ENCODE measurements at places on chromosomes 3 and 15.

- DNase-seq: no peak
Observed at GRCh38 chr3:70360979-70361760, 48.7 kb upstream of the MDFIC2 start.

- no peak for DNase-seq
Observed at GRCh38 chr3:39343076-39343717, 13.7 kb downstream of the CCR8 start.

GRCh38 chr15:83653639-83654378 is at the start of gene ADAMTSL3:
TSS of gene ADAMTSL3 (plus strand) at chr15:83654123. CDS start at chr15:83655762, 1,639 bp downstream.
- no peak for DNase-seq

GRCh38 chr3:53255423-53255774 is 423 bp downstream of the TKT start:
- DNase-seq: peak; percentile 15

DNA sequence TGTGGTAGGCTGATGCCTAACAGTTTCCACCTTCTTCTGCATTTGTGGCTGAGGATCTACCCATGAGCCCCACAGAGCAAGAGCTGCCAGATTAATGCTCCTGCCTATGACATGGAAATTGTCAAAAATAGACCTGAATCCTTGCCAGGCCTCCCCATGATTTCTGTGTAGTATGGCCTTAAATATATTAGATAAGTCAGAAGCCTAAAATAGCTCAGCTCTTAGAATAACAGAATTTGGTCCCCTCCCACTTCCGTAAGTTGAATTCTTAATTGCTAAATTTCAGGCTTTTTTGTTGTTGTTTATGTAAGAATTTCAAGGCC is 129.0 kb downstream of the SERPINI1 start:
- no peak for DNase-seq

DNA sequence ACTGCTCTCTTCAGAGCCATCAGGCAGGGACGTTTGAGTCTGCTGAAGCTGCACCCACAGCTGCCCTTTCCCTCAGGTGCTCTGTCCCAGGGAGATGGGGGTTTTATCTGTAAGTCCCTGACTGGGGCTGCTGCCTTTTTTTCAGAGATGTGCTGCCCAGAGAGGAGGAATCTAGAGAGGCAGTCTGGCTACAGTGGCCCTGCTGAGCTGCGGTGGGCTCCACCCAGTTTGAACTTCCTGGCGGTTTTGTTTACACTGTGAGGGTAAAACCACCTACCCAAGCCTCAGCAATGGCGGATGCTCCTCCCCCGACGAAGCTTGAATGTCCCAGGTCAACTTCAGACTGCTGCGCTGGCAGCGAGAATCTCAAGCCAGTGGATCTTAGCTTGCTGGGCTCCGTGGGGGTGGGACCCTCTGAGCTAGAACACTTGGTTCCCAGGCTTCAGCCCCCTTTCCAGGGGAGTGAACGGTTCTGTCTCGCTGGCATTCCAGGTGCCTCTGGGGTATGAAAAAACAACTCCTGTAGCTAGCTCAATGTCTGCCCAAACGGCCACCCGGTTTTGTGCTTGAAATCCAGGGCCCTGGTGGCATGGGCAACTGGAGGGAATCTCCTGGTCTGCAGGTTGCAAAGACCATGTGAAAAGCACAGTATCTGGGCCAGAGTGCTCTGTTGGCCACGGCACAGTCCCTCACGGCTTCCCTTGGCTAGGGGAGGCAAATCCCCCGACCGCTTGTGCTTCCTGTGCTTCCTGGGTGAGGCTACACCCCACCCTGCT is 21.1 kb upstream of the ST6GAL1 start:
- peak; percentile 15 for DNase-seq

GRCh38 chr3:120864541-120864940 is 43.5 kb upstream of the STXBP5L start:
- DNase-seq: no peak

GRCh38 chr3:40104441-40104840 is 205.1 kb upstream of the EIF1B start:
- DNase-seq: no peak

GRCh38 chr15:90213818-90214204 is 12.7 kb downstream of the SEMA4B start:
- no peak for DNase-seq

DNA sequence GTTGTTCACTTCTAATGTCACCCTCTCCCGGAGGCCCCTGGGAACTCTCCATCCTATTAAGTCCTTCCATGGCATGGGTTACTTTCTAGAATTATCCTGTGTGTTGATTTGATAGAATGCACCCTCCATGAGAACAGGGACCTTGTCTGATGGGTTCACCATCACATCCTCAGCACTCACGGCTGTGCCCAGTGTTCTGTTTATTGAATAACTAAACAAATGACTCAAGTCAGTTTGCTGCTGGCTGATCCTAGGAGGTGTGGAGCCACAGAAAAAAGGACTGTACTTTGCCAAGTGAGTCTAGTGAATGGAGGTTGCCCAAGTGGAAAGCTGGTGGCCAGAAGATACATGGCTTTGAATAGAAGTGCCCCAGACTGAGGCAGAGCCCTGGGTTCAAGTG is 48.5 kb upstream of the RAB6B start:
- no peak for DNase-seq

DNA sequence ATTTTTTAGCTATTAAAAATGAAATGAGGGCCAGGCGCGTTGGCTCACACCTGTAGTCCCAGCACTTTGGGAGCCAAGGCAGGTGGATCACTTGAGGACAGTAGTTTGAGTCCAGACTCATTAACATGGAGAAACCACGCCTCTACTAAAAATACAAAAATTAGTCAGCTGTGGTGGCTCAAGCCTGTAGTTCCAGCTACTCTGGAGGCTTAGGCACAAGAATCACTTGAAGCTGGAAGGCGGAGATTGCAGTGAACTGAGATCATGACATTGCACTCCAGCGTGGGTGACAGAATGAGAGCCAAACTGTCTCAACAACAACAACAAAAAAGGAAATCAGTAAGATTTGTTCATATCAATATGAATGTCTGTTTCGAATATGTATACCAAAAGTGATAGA is 517.1 kb downstream of the ROBO1 start:
- DNase-seq: no peak

DNA sequence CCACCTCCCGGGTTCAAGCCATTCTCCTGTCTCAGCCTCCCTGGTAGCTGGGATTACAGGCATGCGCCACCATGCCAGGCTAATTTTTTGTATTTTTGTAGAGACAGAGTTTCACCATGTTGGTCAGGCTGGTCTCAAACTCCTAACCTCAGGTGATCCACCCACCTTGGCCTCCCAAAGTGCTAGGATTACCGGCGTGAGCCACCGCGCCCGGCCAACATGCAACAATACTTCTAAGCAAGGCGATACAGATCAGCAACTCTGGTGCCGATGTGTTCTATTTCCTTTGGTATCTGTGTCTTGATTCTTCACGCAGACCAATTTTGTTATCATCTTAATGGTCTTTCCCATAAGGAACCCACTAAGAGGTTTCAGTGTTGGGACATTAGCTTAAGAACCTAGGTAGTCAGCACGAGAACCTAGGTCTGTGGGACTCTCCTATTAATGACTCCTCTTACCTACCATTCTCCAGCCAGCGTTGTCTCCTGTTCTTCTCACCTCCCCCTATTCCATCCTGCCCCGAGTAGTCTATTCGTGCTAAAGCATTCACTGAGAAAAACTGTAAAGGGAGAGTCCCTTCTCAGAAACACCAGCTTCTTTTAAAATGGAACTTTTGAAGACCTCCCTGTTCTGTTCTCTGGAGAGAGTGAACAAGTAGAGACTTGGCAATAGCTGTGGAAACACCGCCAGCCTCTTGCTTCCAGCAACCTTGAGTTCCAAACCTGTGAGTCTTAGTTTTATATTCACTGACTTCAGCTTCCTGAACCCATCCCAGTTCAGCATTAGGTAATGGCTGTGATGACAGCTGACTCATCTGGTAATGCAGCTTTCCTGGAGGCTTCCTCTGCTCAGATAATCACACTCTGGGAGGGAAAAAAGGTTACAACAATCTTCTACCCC is 61.2 kb downstream of the TSC22D2 start:
- DNase-seq: no peak

GRCh38 chr15:99122831-99123712 is 18.2 kb downstream of the SYNM start:
- no peak for DNase-seq

GRCh38 chr3:117165601-117166051 is 456.0 kb downstream of the TUSC7 start:
- no peak for DNase-seq

- DNase-seq: no peak
Observed at GRCh38 chr15:53903129-53903528, 75.1 kb upstream of the UNC13C start.

DNA sequence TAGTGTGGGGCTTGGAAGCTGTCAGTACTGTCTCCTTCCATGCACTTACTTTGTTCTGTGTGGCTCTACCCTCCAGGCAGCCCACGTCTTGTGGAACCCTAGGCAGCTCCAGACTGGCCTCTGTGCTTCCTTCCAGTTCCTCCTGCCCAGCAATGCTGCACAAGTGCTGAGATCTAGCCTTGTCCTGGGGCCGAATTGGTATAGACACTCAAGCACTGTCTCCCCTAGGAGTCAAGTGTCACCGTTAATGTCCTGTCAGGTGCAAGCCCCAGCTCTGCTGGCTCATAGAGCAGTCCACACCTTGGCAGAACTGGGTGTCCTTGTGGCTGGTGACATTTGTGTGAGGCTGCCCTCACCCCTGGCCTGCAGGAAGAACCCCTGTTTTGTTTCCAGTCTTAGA is 130.1 kb downstream of the EEFSEC start:
- no peak for DNase-seq

- DNase-seq: no peak
Observed at GRCh38 chr3:115930168-115930567, 306.9 kb downstream of the GAP43 start.

DNA sequence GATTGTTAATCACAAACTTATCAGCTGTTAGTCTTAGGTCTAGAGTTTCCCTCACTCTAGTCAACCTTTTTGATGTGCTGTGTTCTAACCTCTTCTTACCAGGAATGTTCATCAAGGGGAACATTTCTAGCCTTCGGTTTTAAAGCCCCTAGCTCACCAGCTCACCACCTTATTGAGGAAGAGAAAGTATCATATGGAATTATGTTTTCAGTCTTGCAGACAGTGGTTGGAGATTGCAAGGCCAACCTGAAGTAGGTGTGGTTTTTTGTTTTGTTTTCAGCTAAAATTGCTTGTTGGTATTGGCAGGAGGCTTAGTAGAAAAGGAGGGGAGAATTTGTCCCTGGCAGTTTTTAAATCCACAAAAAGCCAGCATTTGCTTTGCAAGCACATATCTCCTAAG is 48.4 kb upstream of the CCDC80 start:
- no peak for DNase-seq

DNA sequence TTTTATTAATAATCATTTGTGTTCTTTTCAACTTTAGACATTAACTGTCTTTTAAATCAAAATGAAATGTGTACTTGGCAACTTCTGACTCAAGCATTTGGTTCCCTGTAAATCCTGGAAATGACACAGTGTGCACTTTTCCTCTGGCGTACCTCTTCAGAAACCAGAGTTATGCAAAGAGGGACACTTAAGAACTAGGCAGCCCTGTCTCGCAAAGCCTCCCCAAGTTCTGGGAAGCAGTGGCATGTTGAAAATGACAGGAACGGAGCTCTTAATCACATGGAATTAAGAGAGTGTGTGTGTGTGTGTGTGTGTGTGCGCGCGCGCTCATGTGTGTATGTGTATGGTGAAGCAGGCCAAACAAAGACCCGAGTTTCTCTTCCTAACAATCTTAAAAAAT is 707.4 kb downstream of the MECOM start:
- no peak for DNase-seq

DNA sequence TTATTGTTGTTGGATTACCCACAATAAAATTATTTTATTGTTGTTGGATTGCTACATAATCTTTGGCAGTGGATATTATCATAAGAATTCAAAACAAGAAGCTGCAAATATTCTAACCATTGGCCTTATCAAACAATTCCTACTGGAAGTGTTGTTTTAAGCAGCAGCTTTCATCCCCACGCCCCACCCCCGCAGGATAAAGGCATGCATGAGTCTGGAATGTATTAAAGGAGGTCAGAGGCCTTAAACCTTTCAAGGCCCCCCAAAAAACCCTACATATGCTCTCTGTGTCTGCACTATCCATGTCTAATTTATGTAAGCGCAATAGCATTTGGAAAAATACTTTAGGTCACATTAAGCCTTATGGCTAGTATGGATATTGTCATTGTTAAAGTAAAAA is 23.1 kb downstream of the P3H2 start:
- no peak for DNase-seq

DNA sequence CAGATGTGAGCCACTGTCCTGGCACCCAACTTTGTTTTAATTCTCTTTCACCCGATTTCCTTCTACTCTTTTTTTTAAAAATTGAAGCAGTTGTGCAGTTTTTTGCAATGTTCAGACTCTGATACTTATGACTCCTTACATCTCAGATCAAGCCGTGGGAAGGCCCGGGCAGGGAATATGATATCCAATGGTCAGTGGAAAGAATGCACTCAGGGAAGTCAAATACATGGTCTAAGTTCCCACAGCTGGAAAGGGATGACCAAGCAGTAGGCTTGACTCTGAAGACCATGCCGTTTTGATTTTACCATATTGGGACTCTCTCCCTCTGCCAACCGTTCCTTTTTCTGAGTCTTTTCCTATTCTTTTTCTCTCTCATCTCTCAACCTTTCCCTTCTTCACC is 157.2 kb downstream of the RPLP1 start:
- DNase-seq: no peak

- DNase-seq: no peak
Observed at GRCh38 chr3:120286465-120286864, 1.4 kb upstream of the GPR156 start.

DNA sequence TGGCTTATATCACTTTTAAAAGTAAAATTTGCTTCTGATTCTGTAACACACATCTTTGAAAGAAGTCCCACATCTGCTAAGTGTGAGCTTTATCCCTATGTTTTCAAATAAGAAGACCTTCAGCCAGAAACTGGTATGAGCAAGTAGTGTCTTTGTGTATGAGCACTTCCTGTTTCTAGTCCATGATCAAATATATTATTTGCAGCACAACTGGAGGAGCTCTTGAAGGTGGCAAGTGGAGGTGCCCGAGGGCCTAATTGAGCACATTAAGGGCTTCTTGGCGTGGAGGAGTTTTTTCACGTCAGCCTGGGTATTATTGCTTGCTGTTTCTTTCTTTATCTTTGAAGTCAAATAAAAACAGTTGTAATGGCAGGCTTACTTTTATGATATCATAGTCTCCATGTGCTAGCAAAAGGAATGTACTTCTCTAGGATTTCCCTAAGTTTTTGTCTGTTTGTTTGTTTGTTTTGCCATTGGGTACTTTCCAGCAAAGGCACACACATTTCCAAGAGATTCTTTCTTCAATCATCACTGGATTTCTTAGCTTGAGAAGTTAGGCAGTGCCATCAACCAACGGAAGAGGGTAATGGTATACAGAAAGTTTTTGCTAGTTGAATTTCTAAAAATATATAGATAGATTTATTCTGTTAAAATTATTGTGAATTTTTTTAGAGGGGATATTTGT is 68.1 kb downstream of the MEIS2 start:
- DNase-seq: no peak

Measured in activated CD4-positive, CD25-positive, alpha-beta regulatory T cell (primary cell).